Anterior cingulate cortex (tissue), 58 donors: ENCODE measurements at places on chromosomes 7 and 10.

GRCh38 chr10:28853195-28853594 is 175.9 kb downstream of the BAMBI start:
- no peak for DNase-seq

DNA sequence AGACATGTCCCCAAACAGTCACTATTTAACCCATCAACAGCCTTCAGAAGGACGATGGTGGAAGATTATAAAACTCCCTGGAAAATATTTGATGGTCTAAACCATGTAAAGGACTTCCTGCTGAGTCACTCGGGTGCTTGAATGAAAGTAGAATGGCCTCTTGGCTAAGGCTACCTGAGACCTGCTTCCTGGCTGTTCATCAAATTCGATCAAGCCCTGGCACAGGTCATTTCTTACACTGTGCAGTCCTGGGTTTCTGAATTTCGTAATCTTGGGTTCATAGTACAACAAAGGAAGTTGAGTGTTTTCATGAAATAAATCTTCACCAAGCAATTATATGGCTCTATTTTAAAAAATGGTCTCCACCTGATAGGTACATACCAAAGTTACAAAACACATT is 260.3 kb upstream of the RNF32 start:
- DNase-seq, result no peak

GRCh38 chr10:71395621-71396020 is 1.1 kb upstream of the CDH23 start:
- DNase-seq, result no peak

- DNase-seq, result no peak
These were observed 361.0 kb upstream of the CDC14C start for GRCh38 chr7:48563334-48563733.

DNA sequence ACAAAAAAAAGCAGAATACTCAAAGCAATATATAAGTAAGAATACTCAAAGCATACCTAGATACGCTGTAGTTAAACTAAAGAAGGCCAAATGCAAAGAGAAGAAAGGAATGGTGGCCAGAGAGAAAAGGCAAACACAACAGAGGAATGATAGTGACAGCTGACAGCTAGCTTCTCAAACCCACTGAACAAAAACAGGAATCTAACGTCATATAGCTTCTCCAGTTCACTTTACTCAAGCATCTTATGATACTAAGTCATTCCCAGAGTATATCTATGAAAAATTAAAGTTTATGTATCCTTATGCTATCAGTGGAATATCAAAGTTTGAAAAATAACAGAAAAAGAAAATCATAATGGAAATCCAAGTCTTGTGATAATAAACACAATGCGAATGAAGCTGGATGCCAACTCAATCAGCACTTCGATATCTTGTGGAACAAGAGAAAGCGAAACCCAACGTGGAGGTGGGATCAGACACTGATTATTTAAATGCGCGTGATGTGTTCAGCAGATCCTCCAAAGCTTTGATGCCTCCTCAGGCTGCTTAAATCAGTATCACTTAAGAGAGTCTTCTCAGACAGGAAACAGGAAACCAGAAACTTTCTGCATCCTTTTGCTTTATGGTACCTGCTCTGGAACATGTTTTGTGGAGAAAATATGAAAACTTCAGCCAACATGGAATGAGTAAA is 102.8 kb downstream of the PIP4K2A start:
- no peak for DNase-seq

- no peak for DNase-seq
These were observed 2.2 kb downstream of the POLM start for GRCh38 chr7:44080118-44080517.

- no peak for DNase-seq
These were observed 45.7 kb upstream of the PTPRN2 start for GRCh38 chr7:158633055-158633956.

DNA sequence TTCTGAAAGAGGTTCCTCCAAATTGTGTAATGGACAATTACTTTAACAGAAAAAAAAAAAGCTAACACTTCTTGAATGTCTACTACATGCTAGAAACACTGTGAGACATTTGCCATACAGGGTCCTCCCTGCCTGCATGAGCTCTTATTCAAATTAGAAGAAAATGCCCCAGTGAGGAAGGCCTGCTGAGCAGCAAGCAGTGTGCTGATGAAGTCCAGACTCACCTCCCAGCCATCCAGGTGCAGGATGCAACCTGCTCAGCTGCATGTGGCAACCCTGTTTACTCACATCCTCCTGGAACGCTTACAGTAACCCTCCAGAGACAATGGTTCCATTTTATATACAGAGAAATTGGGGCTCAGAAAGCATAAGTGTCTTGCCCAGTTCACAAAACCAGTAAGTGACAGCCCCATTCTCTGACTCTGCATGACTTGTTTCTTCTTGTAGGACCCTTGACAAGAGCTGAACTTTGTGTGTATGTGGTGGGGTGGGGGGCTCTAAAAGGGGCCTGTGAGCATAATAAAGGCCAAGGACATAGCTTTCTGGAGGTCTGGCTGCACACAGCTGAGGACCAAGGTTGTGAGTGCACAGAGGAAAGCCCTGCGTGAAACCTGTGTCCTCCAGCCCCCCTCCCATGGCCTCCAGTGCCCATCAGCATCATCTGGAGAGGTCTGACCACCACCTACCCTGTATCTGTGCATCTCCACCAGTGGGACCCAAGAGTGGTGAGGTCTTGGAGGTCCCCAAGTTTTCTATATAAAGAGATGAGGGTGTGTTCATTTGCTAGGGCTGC is 387.8 kb downstream of the GRID1 start:
- no peak for DNase-seq

DNA sequence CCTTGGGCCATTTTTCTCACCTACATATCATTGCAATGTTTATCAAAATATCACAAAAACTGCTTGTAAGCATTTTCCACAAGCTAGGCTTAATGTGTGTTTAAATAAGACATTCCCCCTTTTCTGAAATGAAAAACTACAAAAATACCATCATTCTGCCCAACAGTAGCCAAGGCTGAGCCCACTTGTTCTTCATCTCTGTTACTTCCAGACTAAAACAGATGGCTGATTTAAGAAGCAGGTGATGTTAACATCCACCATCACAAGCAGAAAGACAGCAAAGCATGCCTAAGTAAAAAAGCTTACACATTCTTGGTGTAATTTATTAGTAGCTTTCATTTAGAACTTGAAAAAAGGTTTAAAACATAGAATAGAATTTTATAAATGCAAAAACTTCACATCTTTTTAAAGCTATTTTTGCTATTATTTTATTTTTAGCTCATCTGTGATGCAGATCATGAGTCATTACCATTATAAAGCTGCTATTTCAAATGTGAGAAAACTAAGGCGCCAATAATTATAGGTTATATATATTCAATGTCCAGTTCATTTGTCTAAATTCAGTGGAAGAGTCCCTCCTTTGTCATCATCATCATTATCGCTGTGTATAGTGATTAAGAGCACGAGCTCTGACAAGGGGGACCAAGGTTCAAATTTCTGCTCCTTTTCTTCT is 109.4 kb downstream of the RELN start:
- no peak for DNase-seq

DNA sequence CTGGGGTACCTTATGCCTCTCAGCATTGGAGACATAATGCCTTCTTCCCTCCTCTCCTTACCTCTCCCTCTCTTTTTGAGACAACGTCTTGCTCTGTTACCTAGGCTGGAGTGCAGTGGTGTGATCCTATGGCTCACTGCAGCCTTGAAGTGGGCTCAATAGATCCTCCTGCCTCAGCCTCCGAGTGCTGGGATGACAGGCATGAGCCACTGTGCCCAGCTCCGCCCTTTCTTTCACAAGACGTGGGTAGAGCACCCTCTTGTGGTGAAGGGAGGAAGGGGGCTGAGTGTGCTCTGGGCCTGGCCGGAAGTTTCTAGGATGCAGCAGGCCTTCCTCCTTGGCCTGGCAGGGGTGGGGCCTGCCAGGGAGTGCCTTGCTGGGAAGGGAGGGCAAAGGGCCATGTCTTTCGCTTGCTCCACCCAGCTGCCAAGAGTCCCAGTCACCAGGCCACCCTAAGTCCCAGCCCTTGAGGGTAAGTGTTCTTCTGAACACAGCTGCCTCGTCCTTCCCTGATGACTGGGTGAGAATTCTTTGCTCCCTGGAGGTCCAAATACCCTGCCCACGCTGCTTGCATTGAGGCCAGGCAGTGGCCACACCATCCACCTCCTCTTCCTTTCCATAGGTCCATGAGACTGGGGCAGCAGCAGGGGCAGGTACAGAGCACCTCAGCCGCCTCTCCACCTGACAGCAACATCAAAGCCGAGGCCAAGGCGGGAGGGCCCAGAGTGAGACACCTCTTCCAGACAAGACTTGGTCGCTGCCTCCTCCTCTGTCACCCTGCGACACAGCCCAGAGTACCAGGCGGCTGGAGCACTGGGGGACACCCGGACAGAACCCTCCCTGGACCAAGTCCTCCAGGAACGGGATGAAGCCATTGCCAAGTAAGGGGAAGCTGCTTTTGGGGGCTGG is 3.7 kb downstream of the ABHD11 start:
- peak; percentile 23 for DNase-seq

- DNase-seq, result no peak
These were observed 19.9 kb downstream of the LMTK2 start for GRCh38 chr7:98126311-98127142.

- no peak for DNase-seq
These were observed 27.2 kb downstream of the SVIL start for GRCh38 chr10:29607576-29607975.

- no peak for DNase-seq
These were observed 267.5 kb downstream of the CELF2 start for GRCh38 chr10:11285171-11285570.

DNA sequence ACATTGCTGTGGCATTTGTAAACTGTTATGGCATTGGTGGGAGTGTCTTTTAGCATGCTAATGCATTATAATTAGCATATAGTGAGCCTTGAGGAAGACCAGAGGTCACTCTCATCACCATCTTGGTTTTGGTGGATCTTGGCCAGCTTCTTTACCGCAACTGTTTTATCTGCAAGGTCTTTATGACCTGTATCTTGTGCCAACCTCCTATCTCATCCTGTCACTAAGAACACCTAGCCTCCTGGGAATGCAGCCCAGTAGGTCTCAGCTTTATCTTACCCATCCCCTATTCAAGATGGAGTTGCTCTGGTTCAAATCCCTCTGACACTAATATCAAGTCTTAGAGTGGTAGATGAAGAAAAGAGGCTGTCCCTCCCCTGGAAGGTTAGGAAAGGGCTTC is 506.2 kb downstream of the GALNT17 start:
- DNase-seq, result no peak

GRCh38 chr7:38211940-38212339 is 33.9 kb downstream of the STARD3NL start:
- peak; percentile 15 for DNase-seq

GRCh38 chr7:52323202-52323746 is 712.2 kb upstream of the POM121L12 start:
- no peak for DNase-seq

GRCh38 chr10:10967581-10968256 is 50.0 kb upstream of the CELF2 start:
- no peak for DNase-seq

- no peak for DNase-seq
These were observed 12.7 kb downstream of the YWHAG start for GRCh38 chr7:76346097-76346496.

DNA sequence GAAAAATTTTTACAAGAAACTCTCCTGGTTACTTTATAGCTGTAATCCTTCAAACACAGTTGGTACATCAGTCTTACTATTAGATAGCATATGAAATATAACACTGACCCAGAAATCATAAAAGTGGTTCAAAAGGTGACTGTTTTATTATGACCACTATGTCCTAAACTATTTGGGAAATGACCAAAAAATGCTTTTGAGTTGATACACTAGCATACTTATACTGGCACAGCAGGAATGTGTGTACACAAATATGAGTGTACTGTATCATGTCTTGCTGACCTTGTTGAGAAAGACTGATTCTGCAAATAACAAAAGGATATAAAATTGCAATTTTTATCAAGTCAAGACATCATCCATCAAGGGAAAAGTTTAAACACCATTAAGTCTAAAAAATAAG is 24.3 kb downstream of the CSTF2T start:
- DNase-seq, result no peak

- no peak for DNase-seq
These were observed 85.8 kb downstream of the CALD1 start for GRCh38 chr7:134865001-134865845.

DNA sequence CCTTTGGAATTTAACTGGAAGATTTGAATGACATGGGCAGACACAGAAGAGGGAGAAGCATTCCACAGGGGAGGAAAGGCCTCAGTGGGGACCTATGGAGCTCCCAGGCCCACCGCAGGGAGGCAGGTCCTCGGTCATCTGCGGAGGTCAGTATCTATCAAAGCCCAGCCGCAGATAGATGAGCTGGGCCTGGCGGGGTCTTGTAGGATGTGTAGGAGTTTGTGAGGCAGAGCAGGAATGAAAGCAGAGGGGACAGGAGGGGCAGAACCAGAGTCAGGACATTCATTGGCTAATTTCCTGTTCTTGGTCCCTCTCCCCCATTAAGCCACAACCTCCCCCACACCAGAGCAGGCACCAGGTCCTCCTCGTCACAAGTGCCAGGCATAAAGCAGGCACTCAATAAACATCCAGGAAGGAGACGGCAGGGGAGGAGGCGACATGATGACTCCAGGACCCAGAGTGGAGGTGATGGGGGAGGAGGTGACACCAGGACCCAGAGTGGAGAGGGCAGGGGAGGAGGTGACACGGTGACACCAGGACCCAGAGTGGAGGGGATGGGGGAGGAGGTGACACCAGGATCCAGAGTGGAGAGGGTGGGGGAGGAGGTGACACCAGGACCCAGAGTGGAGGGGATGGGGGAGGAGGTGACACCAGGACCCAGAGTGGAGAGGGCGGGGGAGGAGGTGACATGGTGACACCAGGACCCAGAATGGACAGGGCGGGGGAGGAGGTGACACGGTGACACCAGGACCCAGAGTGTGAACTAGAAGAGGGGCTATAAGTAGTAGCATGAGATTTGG is 83.7 kb upstream of the PDGFA start:
- DNase-seq, result no peak

- DNase-seq, result no peak
These were observed 247.3 kb downstream of the SEMA3A start for GRCh38 chr7:83947260-83947659.

DNA sequence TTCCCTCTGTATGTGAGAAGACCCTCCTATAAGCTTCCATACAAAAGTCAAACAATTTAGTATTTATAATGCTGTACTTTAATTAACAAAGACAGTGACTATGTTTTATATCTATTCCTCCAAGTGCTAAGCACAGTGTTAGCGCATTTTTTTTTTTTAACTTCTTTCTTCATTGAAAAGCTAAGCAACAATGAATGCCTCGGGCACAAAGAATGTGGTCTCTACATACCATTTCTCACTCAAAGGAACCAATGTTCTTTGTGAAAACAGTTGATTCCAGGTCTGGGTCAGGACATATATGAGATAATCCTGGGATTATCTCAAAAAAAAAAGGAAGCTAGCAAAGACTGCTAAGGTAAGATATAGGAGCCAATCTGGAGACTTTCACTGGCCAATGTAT is 26.2 kb upstream of the REEP3 start:
- no peak for DNase-seq

- DNase-seq, result no peak
These were observed 33.6 kb downstream of the IQCE start for GRCh38 chr7:2592375-2592865.

DNA sequence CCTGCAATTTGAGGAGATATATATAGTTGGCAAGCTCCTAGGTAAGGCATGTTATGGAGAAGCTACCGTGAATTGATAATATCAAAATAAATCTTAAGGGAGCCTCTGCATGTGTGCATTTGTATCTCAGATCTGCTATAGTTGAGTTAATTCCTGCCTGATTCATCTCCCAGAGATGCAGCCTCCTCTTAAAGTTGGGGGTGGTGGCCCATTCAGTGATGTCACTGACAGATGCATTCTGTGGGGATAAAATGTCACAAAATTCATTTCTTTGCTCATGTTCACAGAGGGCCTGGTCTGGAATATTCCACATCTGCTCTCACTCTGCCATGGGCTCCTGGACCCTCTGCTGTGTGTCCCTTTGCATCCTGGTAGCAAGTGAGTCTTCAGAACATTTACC is 185.8 kb upstream of the PRSS1 start:
- DNase-seq, result no peak
